Stimulated activated CD4-positive, alpha-beta T cell treated with anti-CD3 and anti-CD28 coated beads, Interleukin-4, amount 100 ng/mL, for 4 hours (primary cell): ENCODE measurements at places on chromosomes 2 and 18.

DNA sequence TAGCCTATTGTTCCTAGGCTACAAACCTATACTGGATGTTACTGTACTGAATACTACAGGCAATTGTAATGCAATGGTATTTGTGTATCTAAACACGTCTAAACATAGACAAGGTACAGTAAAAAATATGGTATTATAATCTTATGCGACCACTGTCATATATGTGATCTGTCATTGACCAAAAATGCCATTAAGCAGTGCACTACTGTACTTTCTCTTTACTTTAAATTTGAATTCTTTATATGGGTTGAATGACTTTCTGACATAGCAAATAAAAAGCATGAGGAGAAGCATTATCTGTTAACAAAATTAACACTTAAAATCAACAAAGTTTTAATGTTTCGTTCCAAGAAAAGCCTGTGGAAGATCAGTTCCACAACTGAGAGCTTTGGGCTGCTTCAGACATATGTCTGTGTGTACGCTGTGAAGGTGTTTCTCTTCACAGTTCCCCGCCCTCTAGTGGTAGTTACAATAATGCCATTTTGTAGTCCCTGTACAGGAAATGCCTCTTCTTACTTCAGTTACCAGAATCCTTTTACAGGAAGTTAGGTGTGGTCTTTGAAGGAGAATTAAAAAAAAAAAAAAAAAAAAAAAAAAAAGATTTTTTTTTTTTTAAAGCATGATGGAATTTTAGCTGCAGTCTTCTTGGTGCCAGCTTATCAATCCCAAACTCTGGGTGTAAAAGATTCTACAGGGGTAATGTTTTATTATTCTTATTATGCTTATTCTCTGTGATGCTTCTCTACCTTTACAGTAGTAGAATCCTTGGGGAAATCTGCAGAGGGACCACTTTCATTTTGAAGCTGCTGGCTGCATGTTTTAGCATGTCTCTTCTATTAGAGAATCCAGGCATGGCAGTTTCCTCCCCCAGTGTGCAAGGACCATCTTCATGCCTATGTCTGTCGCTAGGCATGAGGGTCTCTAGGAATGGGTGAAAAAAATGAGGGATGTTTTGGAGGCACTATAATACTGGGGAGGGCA lies 54.5 kb downstream of the SCN2A start:
- peak; percentile 11 for DNase-seq

DNA sequence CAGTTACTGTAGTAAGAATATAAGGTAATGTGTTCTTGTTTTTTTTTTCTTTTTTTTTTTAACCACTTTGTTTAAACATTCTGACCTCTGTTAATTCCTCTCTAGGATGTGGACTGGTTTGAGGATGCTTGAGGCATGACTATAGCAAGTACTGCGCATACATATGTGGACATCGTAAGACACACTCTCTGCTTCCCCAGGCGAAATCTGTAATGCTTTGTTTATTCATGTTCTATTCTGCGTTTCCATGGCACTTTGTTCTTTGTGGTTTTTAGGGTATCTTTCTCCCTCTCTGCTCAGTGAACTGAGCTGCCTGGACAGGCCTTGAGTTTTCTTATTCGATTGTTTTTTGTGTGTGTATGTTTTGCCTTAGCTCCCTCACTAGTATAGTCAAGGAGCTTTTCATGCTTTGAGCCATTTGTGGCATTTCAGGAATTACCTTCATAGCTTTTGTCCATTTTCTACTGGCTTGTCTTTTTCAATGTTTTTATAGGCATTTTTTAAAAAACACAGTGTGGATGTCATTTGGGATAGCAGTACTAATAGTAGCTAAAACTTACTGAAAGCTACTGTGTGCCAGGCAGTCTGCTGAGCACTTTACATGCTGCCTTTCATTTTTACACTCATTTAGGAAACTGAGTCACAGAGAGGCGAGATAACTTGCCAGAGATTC lies 1.9 kb upstream of the SH3BP4 start:
- no peak for DNase-seq

DNA sequence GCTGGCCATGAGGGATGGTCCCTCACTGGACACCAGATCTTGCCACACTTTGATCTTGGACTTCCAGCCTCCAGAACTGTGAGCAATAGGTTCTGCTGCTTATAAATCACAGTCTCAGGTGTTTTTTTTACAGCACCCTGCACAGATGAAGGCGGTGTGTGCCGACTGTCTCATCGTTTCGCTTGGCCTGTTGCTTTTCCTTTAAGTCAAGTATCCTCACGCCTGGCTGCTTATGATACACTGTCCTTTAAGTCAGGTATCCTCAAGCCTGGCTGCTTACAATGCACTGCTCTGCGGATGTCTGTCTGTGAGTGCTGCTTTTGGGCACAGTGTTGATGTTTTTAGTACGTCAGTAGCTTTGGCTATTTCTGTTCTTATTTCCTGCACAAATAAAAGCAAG lies 40.3 kb downstream of the SALL3 start:
- no peak for DNase-seq

GRCh38 chr2:241519669-241520068 lies 11.3 kb upstream of the STK25 start:
- no peak for DNase-seq

DNA sequence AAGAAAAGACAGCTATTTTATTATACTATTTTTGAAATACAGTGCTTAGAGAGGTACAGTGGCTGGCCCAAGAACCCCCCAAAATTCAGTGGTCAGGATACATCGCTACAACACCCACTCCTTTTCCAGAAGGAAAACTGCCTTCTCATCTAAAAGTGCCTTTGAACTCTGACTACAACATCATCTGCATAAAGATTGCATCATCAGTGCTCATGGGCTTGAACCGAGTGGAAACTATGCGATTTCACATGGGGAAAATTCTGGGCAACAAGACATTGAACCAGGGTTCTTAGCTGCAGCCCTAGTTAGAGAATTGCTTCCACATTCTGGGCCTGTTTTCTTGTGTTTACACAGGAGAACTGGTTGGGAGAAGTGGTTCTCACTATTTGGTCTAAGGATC lies 294.6 kb upstream of the SLC14A2 start:
- DNase-seq, result no peak

DNA sequence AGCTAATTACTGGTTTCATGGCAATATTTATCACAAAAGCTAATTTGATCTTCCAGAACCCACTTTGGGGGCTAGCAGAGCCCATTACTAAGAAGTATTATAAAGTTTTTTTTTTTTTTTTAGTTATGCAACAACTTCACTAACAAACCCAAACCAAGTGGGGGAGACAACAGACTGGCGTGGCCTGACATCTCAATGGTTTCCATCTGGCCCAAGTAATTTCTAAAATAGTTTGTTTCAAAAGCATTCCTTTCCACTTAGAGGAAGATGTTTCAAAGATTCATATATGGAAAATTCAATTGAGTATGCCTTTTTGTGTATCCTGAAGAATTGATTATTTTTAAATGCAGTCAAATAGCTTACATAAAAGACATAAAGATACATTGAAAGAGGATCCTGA lies 367.1 kb downstream of the HRH4 start:
- DNase-seq, result no peak

DNA sequence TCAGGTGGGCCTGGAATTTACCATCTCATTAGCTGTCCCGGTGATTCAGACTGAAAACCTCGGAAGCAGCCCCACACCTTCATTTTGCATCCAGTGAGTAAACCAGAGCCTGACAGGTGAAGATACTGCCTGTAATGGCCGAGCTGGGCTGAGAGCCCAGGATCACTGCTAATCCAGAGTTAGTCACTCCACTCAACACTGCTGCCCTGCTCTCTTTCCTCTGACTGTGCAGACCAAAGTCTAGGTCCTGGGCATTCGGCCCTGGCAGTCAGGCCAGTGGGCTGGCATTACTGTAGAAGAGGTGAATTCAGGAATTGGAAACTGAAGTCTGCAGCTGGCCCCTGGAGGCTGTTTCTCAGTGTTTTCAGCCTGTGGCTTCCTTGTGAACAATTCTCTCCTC lies 44.3 kb downstream of the TMEM17 start:
- DNase-seq, result no peak

- no peak for DNase-seq
Observed at GRCh38 chr2:68287580-68288441, 31.9 kb downstream of the CNRIP1 start.

- no peak for DNase-seq
Observed at GRCh38 chr18:34999756-35000289, 41.4 kb upstream of the MAPRE2 start.

DNA sequence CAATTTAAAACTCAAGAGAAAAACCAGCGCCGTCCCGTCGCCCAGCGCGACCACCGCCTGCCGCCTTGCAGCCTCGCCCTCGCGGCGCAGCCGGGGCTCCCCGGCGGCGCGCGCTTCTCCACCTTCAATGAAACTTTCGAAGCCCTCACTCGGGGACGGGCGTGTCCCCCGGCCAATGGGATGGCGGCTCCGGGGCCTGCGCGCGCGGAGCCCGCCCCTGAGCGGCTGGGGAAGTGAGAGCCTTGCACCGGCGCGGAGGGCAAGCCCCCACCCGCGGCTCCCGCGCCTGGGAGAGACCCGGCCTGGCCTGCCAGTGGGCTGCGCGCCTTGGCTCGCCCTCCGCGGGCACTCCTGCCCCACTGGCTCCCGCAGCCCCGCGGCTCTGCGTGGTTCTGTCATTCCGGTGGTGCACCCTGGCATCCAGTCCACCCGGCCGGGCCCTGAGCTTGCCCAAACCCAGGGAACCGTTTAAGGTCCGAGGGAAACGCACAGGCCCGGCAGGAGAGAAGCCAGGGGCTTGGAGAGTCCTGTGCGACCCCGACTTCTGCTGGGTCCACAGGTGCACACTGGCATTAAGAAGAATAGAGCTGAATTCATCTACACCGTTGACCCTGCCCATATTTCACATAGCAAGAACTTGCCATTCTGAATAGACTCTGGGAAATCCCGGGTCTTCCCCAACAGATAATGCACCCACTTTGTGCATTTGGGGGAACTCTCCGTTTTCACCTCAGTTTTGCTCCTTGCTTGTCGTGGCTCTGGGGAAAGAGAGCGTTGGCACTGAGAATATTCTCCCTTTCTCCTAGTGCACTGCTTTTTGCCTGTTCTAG lies at the start of gene PIEZO2:
PIEZO2 (minus strand) TSS at position 129 of the 830 bp plus-strand sequence. CDS start 981 bp downstream, outside the sequence.
- no peak for DNase-seq

- DNase-seq, result no peak
Observed at GRCh38 chr2:223062396-223062795, 10.4 kb downstream of the KCNE4 start.

DNA sequence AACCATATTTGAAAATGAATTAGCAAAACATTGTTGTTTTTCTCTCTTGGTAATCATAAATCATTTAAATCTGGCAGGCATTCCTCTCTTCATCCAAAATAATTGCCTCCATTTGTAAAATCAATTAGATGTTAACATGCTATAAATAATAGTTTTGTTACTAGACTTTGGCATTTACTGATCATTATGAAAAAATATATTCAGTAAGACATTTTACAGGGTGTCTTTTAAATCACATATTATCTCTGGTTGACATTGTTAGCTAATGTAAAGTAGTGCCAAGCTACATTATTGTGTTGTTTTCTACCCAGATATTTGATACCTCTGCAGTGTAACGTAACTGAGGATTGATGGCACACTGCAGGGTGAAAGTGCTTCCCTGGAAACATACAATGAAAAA lies 31.8 kb upstream of the DLX1 start:
- DNase-seq, result no peak

DNA sequence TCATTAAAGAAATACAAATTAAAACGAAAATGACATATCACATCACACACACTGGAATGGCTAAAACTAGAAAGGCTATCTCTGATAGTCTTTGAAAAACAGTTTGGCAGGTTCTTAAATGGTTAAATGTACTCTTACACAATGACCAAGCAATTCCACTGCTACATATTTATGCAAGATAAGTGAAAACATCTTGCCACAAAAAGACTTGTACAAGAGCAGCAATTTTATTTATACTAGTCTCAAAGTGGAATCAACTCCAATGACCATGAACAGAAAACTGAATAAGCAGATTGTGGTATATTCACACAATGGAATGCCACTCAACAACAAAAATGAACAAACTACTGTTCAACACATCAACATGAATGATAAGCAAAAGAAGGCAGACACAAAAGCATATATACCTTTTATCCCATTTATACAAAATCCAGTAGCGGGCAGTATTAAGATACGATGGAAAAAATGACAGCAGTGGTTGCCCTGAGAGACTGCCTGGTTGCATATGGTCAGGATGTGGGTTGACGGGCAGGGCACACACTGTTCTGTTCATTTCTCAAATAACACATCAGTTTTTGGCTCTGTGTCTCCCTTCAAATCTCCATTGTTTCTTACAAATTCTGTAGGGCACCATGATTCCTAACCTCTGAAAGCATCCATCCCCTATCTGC lies 25.4 kb downstream of the SP100 start:
- no peak for DNase-seq

GRCh38 chr2:111186933-111187332 lies 66.2 kb downstream of the BCL2L11 start:
- DNase-seq, result no peak

GRCh38 chr18:45621061-45621511 lies 5.8 kb downstream of the SLC14A2 start:
- DNase-seq, result peak; percentile 16

DNA sequence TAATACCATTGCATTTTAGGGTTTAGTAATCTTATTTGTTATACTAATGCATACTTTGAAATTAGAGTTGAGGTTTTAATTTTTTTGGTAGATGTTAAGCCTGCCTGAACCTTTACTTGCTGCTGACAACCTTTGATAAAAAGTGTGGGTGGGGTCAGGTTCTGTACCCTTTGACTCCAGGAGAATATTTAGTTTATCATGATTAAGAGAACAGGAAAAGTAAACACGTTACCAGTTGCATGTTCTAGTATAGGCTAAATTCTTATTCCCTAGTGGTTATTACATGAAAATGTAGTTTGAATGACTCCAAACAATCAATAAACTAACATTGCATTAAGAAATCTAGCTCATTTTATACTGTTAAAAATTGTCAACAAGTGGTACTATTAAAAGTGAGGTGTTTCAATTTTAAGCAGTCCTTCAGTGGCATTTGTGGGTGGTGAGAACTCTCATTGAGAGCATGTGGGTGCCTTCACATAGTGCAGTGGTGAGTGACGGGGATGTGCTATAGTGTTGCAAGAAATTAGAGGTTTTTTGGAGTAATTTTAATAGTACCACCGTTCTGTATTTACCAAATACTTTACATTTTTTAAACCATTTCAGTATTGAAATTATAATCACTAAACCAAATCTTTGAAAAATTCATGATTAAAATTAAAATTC lies 29.9 kb downstream of the PHLPP1 start:
- no peak for DNase-seq

DNA sequence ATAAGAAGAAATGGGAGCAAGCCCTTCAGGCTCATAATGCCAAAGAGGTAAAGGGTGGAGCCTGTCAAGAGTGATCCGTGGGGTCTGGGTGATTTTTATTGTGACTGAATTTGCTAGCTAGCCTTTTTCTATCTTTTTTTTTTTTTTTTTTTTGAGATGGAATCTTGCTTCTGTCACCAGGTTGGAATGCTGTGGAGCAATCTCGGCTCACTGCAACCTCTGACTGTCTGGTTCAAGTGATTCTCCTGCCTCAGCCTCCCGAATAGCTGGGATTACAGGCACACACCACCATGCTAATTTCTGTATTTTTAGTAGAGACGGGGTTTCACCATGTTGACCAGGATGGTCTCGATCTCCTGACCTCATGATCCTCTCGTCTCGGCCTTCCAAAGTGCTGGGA lies 29.1 kb downstream of the DRC1 start:
- no peak for DNase-seq

- no peak for DNase-seq
Observed at GRCh38 chr18:37539236-37539635, 26.4 kb downstream of the CELF4 start.

GRCh38 chr2:239286901-239287300 lies 113.9 kb downstream of the HDAC4 start:
- no peak for DNase-seq

GRCh38 chr2:188079196-188079595 lies 212.5 kb upstream of the GULP1 start:
- DNase-seq, result no peak
